ENCODE measurements at places on chromosomes 6 and 20.

- no peaks in the 10 kb centered on the region for H3K4me1 ChIP-seq
- no peak overlapping the region for H3K27ac ChIP-seq
Measured at GRCh38 chr20:16132036-16132798, 441.0 kb downstream of the KIF16B start.

DNA sequence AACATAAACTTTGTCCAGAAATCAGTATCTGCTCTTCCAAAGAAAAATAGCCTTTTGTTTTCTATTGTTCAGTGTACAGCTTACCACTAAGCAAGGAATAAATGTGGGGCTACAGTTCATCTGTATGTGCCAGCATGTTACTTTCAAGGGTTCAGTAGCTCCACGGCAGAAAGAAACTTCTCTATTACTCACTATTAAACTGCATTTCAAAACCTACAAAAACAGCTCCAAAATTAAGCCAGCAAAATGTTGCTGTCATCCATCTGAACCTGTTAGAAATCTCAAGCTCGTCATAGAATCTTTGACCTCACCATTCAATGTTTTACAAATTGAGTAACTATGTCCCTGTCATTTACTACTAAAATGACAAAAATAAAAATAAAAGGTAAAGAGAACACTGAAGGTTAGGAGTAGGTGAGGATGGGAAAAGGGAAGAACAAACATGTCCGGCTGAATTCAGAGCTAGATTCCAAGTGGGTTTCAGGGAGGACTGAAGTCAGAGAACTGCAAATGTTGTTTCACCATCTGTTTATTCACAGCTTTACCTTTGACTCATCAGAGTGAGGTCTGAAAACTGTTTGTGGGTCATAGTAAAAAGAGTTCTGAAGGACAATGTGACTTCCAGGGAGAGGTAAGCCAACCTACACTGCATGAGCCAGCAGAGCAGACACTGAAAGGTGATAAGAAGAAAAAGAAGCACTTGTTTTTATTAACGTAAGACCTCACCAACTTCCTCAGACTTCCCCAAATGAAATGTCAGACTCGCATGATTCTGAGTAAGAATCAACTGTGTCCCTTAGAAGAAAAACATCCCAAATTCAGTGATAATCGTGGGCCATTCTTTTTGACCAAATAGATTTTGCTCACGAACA is 62.0 kb downstream of the ATXN1 start:
- no peak for DNase-seq
- H3K36me3 ChIP-seq: no peaks in the 10 kb centered on the region
- no peak overlapping the region for H3K4me3 ChIP-seq
- peak overlapping the region; percentile 73 for H3K27ac ChIP-seq
- no peaks in the 10 kb centered on the region for H3K27me3 ChIP-seq

GRCh38 chr20:48215536-48215935 is 430.3 kb upstream of the SULF2 start:
- H3K27ac ChIP-seq: no peak overlapping the region
- H3K36me3 ChIP-seq: no peaks in the 10 kb centered on the region
- no peak overlapping the region for H3K4me3 ChIP-seq
- DNase-seq: no peak

DNA sequence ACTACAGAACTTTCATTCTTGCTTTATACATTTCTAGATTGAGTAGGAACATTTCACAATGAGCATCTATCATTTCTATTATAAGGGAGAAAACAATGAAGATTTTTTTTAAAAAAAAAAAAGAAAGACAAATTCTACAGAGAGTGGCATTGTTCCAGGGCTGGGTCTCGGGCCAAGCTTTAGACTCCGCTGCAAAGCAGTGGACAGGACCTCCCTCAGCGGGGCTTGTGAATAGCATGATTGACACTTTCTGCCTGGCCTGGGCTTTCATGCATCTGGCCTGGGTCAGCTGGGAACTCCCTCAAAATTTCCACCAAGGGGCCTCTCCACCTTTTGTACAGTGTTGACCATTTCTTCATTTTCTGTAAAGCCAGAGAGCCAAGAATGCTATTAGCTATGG is 55.8 kb upstream of the HIVEP2 start:
- H3K4me1 ChIP-seq: no peaks in the 10 kb centered on the region
- no peak overlapping the region for H3K4me3 ChIP-seq
- H3K36me3 ChIP-seq: no peaks in the 10 kb centered on the region
- no peak for DNase-seq

GRCh38 chr6:15108383-15108715 is 137.5 kb upstream of the JARID2 start:
- no peaks in the 10 kb centered on the region for H3K36me3 ChIP-seq
- H3K27ac ChIP-seq: no peak overlapping the region
- no peaks in the 10 kb centered on the region for H3K4me1 ChIP-seq

GRCh38 chr6:4322846-4323309 is 187.5 kb upstream of the ECI2 start:
- no peaks in the 10 kb centered on the region for H3K36me3 ChIP-seq
- no peaks in the 10 kb centered on the region for H3K27me3 ChIP-seq
- no peak for DNase-seq
- no peak overlapping the region for H3K27ac ChIP-seq
- no peaks in the 10 kb centered on the region for H3K4me1 ChIP-seq
- no peak overlapping the region for H3K4me3 ChIP-seq

- no peaks in the 10 kb centered on the region for H3K4me1 ChIP-seq
- DNase-seq: no peak
- no peak overlapping the region for H3K4me3 ChIP-seq
- no peaks in the 10 kb centered on the region for H3K27me3 ChIP-seq
- H3K36me3 ChIP-seq: no peaks in the 10 kb centered on the region
- H3K27ac ChIP-seq: no peak overlapping the region
Measured at GRCh38 chr6:142251930-142252445, 49.8 kb upstream of the ADGRG6 start.

GRCh38 chr6:38264605-38265004 is 375.1 kb downstream of the BTBD9 start:
- no peak for DNase-seq
- H3K27me3 ChIP-seq: no peaks in the 10 kb centered on the region
- H3K4me3 ChIP-seq: no peak overlapping the region
- no peaks in the 10 kb centered on the region for H3K36me3 ChIP-seq
- no peaks in the 10 kb centered on the region for H3K4me1 ChIP-seq

- no peaks in the 10 kb centered on the region for H3K27me3 ChIP-seq
- no peaks in the 10 kb centered on the region for H3K4me1 ChIP-seq
- DNase-seq: no peak
- H3K36me3 ChIP-seq: no peaks in the 10 kb centered on the region
- H3K4me3 ChIP-seq: no peak overlapping the region
Measured at GRCh38 chr20:30484749-30485070, 772.8 kb upstream of the DEFB115 start.

- DNase-seq: no peak
- H3K27ac ChIP-seq: no peak overlapping the region
- no peak overlapping the region for H3K4me3 ChIP-seq
- H3K27me3 ChIP-seq: no peaks in the 10 kb centered on the region
Measured at GRCh38 chr6:46191961-46192360, 21.2 kb upstream of the ENPP5 start.

GRCh38 chr20:2521369-2522305 is 12.9 kb upstream of the ZNF343 start:
- H3K27ac ChIP-seq: no peak overlapping the region
- DNase-seq: peak; percentile 17
- peaks cover 15% of the 10 kb centered on the region for H3K4me1 ChIP-seq
- no peaks in the 10 kb centered on the region for H3K27me3 ChIP-seq
- H3K4me3 ChIP-seq: no peak overlapping the region
- H3K36me3 ChIP-seq: no peaks in the 10 kb centered on the region

DNA sequence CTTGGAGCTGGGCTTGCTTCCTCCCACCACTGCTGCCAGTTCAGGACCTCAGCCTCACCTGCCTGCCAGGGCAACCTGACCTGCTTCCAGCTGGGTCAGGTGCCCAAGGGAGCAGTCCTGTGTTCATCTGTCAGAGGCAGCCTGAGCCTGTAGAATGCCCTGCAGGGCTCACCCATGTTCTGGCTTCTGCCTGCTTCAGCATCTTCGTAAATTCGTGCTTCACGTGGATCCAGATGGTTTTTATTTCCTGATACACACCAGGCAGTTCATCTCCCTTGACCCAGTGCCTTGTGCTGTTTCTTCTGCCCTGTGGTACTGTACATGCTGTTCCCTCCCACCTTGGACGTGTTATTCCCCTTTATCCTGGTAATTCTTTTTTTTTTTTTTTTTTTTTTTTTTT is 50.2 kb downstream of the ARID1B start:
- H3K27ac ChIP-seq: no peak overlapping the region
- no peaks in the 10 kb centered on the region for H3K36me3 ChIP-seq
- DNase-seq: no peak
- H3K4me1 ChIP-seq: peaks cover 24% of the 10 kb centered on the region

DNA sequence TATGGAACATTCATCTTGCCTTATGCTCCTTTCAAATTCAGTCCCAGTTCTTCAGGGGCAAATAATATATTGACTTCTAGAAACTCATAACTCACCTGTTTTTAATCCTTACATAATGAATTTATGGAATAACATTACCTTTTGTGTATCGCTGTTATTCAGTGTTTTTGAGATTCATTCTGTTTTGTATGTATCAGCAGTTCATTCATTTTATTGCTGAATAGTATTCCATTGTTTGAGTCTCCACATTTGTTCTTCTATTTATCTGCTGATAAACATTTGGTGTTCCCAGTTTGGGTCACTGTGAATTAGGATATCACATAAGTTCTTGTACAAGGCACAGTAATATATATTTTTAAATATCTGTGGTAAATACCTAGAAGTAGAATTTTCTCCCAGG is 5.1 kb downstream of the SEMG2 start:
- H3K36me3 ChIP-seq: no peaks in the 10 kb centered on the region
- H3K27ac ChIP-seq: no peak overlapping the region
- no peak overlapping the region for H3K4me3 ChIP-seq
- H3K27me3 ChIP-seq: no peaks in the 10 kb centered on the region

DNA sequence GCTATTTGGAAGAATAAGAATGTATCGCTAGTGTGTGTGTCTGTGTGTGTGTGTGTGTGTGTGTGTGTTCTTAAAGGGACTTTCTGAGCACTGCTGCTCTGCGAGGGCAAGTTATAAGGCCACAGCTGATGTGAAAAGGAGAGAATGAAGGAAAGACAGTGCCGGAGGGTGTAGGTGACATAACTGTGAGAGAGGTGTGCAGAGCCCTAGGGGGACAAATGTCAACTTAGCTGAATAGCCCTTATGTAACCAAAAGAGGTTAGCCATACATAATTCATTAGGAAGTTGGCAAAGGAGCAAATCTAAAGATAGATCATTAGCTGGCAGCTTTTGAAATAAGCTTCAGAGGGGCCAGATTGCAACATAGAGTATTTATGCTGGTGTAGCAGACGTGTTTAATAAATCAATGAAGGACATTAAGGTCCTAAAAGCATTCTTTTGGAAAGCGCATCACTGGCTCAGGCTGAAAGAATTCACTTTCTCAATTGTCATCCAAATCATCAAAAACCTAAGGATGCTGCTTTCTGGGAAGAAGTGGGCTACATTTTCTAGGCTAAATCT is 81.0 kb downstream of the NDUFAF5 start:
- no peaks in the 10 kb centered on the region for H3K4me1 ChIP-seq
- H3K4me3 ChIP-seq: no peak overlapping the region
- no peak overlapping the region for H3K27ac ChIP-seq
- no peaks in the 10 kb centered on the region for H3K27me3 ChIP-seq
- DNase-seq: no peak

DNA sequence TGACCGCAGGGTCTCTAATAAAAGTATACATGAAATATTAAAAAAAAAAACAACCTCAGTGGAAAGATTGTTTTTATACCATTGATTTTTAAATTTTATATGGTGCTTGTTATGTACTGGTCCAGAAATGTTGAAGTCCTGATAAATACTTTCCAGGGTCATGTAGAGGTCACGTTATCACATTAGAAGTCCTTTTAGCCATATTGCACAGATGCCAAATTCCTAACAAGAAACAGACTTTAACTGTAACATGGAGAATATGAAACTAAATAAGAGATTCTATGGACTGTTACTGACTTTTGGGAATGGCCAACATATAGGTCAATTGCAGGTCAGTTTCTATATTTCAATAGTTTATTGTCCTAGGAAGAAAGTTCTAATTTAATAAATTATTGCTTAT is 89.0 kb downstream of the ADGRB3 start:
- H3K27me3 ChIP-seq: no peaks in the 10 kb centered on the region
- H3K4me3 ChIP-seq: no peak overlapping the region
- no peaks in the 10 kb centered on the region for H3K36me3 ChIP-seq
- DNase-seq: no peak

DNA sequence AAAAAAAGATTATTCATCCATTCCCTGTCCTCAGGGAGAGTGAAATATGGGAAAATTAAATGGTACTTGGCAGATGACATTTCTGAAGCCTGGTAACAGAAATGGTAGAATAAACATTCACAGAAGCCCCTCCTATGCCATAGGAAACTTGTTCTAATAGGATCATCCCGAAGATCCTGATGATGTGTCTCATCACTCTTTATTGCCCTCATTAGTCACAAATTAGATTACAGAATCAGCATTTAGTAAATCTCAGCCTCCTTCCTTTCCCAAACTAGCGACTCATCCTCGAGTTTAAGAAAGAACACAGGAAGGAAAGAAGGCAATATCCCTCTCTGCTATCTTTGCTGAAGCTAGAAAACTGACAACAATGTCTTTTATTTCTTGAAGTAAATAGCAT is 154.4 kb downstream of the TMEM200A start:
- no peaks in the 10 kb centered on the region for H3K36me3 ChIP-seq
- H3K27ac ChIP-seq: no peak overlapping the region
- H3K4me1 ChIP-seq: peaks cover 18% of the 10 kb centered on the region
- no peaks in the 10 kb centered on the region for H3K27me3 ChIP-seq
- no peak for DNase-seq
- no peak overlapping the region for H3K4me3 ChIP-seq

DNA sequence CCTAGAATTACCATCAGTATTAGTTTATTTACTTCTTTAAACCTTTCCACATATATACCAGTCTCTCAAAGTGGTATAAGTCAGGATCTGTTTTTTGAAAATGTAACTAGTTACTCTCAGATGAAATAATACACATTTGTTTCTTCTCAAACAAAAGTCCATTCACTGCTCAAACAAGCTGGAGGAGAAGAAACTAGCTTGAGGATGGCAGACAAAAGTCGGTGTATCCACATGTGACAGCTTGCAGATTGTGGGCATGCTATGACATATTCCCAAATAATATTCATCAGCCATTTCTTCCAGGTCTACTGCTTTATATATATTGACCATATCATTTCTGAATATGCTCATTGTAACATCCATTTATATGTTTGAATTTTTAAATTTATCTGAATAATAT is 197.4 kb upstream of the KCNQ5 start:
- H3K4me3 ChIP-seq: no peak overlapping the region
- H3K27me3 ChIP-seq: no peaks in the 10 kb centered on the region
- DNase-seq: no peak
- H3K36me3 ChIP-seq: no peaks in the 10 kb centered on the region
- no peaks in the 10 kb centered on the region for H3K4me1 ChIP-seq

GRCh38 chr6:31396422-31397152 is 6.8 kb upstream of the MICA start:
- no peaks in the 10 kb centered on the region for H3K27me3 ChIP-seq
- H3K4me3 ChIP-seq: no peak overlapping the region
- no peaks in the 10 kb centered on the region for H3K36me3 ChIP-seq
- H3K27ac ChIP-seq: no peak overlapping the region
- H3K4me1 ChIP-seq: peaks cover 7% of the 10 kb centered on the region

DNA sequence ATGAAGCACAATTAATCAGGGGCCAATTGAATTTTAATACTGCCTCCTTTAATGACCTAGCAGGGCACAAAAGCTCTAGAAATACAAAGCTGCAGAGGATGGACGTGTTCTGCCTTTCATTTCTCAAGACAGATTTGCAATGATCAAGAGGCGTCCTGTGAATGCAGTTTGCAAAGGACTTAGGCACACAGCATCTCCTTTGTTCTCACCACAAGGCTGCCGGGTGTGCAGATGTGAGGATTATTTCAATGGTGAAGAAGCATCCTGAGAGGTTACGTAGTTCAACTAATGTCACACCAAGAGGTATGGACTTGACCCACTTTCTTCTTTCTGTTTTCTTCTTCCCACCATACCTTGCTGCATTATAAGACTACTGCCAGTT is 42.9 kb upstream of the SPTLC3 start:
- no peak overlapping the region for H3K4me3 ChIP-seq
- DNase-seq: no peak
- H3K4me1 ChIP-seq: no peaks in the 10 kb centered on the region
